ENCODE measurements at places on chromosomes 5 and 9. TPM values are rescaled to one million over a fixed set of nuclear protein-coding genes. Genes with fewer than 3 reads are reported as not detected.

The PPP2R2B gene
- total RNA-seq, result 53.1 TPM

DNA sequence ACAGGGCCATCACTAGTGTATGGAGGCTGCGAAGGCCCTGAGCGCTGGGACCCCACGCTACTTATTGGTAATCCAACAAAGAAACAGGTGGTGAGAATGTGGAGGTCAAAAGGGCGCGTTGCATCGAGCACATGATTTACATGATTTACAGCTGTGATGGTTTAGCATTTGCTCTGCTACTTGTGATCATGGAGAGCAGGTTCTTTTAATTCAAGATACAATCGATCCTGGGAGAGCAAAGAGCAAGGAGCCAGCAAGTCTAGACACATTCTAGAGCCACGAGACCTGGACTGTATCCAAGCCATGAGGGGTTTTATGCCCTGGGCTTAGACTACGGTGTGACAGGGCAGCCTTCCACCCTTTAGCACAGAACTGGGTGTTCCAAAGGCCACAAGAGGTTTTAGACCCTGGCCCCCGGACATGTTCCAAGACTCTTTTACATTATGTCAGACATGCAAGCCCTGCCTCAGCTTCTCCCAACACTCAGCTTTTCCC, 47.0 kb upstream of the CLK4 start:
- DNase-seq, result no peak

DNA sequence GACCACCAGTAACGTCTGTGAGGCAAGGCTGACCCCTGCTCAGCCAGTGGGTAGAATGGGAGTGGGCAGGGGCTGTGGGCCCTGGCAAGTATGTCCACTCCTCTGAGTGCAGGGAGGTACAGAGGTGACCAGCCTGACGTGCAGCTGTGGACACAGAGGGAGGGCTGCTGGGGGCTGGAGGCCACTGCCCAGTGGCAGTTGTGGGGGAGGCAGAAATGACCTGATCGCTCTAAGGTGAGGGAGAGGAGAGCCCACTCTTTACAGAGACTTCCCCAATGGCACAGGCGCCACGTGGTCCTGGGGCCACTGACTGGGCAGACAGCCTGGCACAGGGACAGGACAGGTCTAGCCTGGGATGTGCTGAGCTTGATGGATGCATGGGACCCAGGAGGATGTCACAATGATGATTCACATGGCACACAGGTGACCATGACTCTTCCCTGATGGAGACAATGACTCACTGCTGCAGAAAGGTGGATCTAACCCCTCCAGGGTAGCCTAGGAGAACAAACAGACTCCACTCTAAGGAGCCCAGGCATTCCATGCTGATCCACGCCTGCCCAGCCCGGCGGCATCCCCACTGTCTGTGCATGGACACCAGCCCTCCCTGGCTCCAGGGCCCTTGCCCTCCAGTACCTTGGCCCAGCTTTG, 7.7 kb downstream of the LPCAT1 start:
- DNase-seq, result peak; percentile 65

The PPP3R2 gene
- total RNA-seq, result not detected

- DNase-seq, result peak; percentile 51
These were observed 7.8 kb upstream of the CLTB start for GRCh38 chr5:176424181-176424580.

GRCh38 chr5:88787856-88788255, 95.1 kb downstream of the MEF2C start:
- DNase-seq, result no peak

DNA sequence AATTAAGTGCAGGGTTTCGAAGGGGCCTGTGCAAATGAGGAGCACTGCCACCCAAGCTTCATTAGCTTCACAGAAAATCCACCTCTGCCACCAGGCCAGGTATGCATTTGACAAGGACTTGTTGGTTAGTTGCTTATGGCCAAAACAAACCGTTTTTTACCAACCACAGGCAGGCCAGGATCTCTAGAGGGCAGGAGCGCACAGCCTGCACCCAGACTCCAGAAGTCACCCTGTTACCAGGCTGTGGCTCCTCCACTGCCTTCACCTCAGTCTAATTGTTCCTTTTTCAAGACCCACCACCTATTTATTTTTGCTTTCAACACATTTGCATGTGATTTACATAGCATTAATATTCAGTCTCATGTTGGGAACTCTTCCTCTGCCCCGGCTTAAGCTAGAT, 78.3 kb upstream of the HSPA9 start:
- DNase-seq, result no peak

The ITK gene
- total RNA-seq, result 2.6 TPM

The AGXT2 gene
- not detected for total RNA-seq

- DNase-seq, result no peak
These were observed 1013.6 kb downstream of the CDH9 start for GRCh38 chr5:26024774-26025173.

The PFDN1 gene
- 46.2 TPM for total RNA-seq

The PAPPA gene
- 9.9 TPM for total RNA-seq

DNA sequence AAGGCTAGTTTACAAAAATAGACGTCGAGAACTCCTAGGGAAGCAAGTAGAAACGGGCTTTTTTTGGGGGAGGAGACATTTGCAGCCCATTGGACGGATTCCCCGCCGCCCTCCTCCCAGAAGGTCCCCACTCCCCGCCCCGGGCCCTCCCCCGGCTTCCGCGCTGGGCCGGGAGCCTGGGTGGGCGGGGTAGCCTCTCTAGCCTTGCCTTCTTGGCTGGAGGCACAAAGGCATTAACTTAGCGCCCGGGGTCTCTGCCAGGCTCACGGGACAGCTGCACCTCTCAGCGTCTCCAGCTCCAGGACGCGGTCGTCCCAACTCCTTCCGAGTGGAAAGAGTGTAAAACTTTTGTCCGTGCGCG, at the start of gene DMRTA1:
Gene DMRTA1, plus strand, starts transcription at position 236 of the 361 bp plus-strand sequence. CDS start 242 bp downstream, outside the sequence.
- DNase-seq, result peak; percentile 92

The OR1J2 gene
- not detected for total RNA-seq

The MARCHF6 gene
- 127 TPM for total RNA-seq

The ZNF879 gene
- 2.7 TPM for total RNA-seq

DNA sequence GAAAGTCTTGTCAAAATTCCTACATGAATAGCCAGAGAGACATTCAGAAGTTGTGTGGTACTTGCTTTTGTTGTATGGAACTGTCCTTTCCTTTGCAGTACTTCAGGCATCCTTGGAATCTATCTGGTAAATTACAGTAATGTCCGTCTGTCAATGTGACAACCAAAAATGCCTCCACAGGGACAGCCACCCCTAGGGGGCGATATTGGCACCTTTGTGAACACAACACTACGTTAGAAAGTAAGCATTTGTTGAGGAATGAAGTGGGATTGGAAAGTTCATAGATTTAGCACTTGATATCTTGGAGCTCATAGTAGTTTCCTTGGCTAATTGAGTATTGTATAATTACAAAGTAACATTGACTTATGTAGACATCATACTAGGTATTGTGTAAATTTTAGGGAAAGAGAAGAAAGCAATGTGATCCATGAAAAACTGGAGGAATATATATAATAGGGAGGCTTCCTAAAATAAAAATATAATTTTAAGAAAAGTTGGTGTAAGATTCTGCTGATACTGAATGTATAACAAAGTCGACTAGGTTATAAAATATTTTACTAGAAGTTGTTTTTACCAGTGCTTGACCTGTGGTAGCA, 32.7 kb downstream of the TMEFF1 start:
- DNase-seq, result peak; percentile 81

GRCh38 chr9:109972026-109972882, 192.3 kb downstream of the PALM2AKAP2 start:
- DNase-seq, result no peak

The CDO1 gene
- total RNA-seq, result 4.1 TPM

Data from posterior vena cava (tissue), 2 donors.